ENCODE measurements at places on chromosomes 3 and 15.

GRCh38 chr15:81948751-81949150 lies 97.1 kb downstream of the MEX3B start:
- no peak for DNase-seq

GRCh38 chr3:146454796-146455195 lies 14.6 kb downstream of the PLSCR2 start:
- DNase-seq, result no peak

- no peak for DNase-seq
Observed at GRCh38 chr3:13615019-13615528, 66.1 kb downstream of the FBLN2 start.

DNA sequence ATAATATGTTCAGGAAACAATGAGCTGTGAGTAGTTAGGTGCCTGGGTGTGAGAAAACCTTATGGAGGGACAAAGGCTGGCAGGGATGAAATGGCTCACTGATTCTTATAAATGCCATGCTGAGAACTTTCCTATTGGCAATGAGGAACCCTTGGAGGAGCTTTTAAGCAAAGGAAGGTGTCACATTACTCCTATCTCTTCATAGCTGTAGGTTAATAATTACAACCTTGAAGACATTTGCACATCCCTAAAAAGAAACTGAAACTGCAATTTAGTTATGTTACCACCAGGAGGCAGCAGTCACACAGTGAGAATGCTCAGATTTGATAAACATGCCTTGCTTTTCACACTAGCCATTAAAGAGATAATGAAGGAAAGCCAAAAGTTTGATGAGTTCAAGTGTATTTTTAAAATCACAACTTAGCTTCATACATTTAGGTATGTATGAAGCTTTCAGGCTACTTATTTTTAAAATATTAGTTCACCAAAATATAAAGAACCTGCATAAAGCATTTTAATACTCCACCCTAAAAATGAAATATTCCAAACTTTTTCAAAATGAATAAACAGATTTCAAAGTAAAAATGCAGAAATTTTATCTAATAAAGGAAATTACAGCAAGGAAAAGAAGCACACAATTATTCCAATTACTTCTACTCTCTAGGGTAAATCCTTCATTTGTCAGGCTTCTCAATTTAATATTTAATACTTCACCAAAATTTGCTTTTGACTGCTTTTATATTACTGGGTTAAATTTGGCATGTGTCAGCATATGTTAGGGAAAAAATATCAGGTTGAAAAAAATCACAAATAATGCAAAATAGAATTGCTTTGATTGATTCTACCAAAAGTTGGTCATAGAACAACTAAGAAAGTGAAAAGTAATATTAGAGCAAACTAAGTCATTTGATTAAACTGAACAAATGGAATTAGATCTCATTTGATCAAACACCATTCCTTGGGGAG lies 136.9 kb upstream of the SLC2A2 start:
- no peak for DNase-seq

DNA sequence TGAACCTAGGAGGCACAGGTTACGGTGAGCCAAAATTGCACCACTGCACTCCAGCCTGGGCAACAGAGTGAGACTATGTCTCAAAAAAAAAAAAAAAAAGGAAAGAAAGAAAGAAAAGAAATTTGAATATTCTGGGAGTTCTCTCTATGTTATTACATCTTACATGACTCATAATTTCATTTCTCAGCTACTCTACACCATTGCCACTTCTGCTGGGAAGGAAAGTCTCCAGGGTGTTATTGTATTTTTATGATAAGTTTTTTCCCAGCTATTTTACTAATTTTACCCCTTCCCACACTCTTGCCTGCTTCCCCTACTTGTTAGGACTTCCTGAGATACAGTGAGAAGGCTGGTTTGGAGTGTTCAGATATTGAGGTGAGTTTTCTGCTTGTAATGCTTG lies 69.7 kb upstream of the UMPS start:
- DNase-seq, result no peak

- no peak for DNase-seq
Observed at GRCh38 chr3:22176911-22177310, 425.9 kb upstream of the ZNF385D start.

GRCh38 chr3:16743276-16743675 lies 138.1 kb upstream of the DAZL start:
- no peak for DNase-seq

DNA sequence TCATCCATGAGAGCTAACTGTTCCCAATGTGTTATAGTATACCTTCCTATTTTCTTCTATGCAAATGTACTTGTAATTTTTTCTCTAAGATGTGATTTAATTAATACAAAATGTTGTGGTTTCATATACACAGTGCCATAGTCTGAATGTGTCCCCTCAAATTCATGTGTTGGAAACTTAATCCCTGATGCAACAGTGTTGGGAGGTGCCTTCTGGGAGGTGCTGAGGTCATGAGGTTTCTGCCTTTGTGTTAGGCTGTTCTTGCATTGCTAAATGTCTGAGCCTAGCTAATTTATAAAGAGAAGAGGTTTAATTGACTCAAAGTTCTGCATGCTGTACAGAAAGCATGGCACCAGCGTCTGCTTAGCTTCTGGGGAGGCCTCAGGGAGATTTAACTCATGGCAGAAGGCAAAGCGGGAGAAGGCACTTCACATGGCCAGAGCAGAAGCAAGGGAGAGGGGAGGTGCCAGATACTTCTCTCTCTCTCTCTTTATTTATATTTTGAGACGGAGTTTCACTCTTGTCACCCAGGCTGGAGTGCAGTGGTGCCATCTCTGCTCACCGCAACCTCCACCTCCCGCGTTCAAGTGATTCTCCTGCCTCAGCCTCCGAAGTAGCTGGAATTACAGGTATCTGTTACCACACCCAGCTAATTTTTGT lies 34.7 kb upstream of the BNIP2 start:
- no peak for DNase-seq

GRCh38 chr3:25454005-25454927 lies 26.2 kb downstream of the RARB start:
- DNase-seq, result no peak

GRCh38 chr3:197368330-197368729 lies 69.9 kb upstream of the DLG1 start:
- DNase-seq, result no peak

Measured in COR-L47 (cell line).